Psoas muscle (tissue), 8 donors: ENCODE measurements at places on chromosomes 7 and 10. TPM values are rescaled to one million over a fixed set of nuclear protein-coding genes. Genes with fewer than 3 reads are reported as not detected.
A peak's percentile ranks its signal among the peaks of the same experiment; 100 is the strongest.

CYP3A5 gene
- total RNA-seq, result 1.1 TPM

LDB1 gene
- 24.7 TPM for total RNA-seq

GIMAP8 gene
- total RNA-seq, result 6.3 TPM

LOXL4 gene
- total RNA-seq, result 10.4 TPM

SLC16A9 gene
- total RNA-seq, result 0.64 TPM

PNLIPRP1 gene
- total RNA-seq, result not detected

DNA sequence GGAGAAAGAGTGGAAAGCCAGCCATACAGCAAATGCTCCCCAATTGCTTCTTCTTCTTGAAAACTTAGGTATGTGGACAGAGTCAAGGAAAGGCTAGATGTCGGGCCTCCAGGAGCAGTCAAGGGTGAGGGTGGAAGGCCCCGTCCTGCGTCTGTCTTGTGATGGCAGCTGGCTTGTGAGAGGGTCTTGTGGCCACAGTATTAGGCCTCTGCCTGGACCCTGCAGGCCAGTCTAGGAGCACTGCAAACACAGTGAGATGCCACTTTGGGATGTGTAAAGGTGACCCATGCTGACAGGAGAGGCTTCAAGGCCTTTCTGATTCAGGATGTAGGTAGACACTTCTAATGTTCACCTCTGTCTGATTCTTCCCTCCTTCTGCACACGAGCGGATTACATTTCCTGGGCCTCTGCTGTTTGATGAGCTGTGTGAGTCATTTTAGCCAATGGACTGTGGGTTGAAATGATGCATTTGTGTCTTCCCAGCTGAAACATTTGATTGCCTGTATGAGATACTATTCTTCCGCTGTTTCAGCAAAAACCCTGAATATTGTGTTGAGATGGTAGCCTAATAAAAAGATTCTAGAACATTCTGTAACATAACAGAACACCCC lies 135.4 kb downstream of the EMX2 start:
- no peak for DNase-seq

GRCh38 chr10:17166699-17167098 lies 34.8 kb downstream of the TRDMT1 start:
- no peak for DNase-seq

DNA sequence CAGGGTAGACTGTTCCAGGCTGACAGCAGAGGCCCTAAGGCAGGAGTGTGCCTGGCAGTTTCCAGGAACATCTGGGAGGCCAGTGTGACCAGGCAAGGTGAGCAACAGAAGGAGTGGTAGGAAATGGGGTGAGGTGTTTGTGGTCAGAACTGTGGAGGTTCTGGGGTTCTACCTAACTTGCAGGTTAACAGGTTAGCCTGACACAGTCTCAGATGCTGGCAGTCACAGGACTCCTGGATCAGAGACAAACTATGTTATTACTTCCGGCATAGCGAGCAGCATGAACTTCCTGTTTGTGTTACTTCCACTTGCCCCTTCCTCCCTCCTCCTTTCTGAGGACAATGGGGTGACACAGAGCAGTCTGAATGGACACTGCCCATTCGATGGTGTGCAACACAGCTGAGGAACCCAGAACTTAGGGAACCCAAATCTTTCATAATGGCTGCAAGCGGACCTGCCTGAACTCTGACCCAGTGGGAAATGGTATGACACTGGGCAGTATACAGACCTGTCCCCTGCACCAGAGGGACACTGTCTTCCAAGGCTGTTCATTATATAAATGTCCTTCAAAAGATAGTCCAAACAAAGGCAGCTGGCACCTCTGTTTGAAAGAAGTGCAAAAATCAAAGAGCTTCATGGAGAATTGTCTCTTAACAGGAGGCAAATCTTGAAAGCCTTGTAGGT lies 3.9 kb upstream of the SAR1A start:
- no peak for DNase-seq

DNA sequence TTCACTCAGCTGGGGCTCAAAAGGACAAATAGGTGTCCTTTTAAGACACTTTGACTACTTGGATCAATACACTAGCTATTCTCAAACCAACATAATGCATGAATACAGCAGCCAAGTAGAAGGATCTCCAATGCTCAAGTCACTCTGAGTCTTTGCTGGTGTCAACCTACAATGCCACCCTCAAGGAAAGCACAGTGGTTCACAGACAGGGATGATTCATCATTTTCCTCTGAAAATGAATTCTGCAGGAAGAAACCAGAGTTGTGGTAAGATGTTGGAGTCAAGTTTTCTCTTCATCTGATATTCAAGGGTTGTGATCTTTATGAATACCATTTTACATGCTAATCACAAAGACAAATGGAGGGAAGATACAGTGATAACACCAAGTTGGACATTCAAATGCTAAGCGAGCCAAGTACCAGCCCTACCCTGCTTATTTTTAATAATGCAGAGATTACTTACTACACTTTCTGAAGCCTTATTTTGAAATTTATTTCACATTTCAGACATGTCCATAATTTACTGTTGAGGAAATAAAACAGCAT lies 143.1 kb upstream of the FGFR2 start:
- DNase-seq, result no peak

- peak; percentile 69 for DNase-seq
Measured at GRCh38 chr7:130732980-130733930, 752 bp downstream of the KLF14 start.

DNA sequence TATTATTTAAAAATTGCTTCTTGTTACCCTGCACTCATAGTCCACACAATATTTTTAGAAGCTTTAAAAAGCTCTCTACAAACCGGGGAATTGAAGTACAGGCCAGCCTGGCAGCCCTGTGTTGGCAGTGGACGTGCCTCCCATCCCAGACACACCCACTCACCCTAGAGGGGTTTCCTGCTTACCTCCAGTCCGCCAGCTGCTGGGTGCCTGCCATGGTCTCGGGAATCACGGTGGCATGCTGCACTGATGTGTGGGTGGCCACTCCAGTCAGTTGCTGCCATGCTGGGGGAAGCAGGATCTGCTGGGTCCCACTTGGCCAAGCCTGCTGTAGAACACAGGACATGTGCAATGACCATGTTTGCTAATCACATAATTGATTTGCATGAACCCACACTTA lies 80.4 kb downstream of the CLEC2L start:
- no peak for DNase-seq

GRCh38 chr10:102523250-102524029 lies 19.7 kb downstream of the SUFU start:
- peak; percentile 69 for DNase-seq

- no peak for DNase-seq
Measured at GRCh38 chr7:98991141-98991540, 112.8 kb downstream of the TRRAP start.

DNA sequence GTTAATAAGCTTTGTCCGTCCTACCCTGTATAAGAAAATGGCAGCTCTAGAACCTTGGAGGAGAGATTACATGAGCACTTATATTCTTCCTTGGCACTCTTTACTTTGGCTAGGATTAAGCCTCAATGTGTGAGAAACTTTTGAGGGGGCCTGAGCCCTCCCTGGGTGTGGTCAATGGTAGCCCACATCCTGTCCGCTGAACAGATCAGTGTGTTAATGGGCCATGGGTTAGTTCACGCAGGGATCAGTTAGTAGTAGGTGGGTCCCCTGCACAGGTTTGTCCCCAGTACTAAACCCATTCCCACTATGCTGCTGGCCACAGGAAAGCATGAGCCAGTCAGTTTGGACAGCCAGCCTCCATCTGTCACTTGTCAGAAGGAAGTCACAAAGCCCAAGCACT lies 20.2 kb upstream of the IKZF1 start:
- no peak for DNase-seq

- DNase-seq, result no peak
Measured at GRCh38 chr10:98055841-98056516, 25.6 kb upstream of the CRTAC1 start.

DNA sequence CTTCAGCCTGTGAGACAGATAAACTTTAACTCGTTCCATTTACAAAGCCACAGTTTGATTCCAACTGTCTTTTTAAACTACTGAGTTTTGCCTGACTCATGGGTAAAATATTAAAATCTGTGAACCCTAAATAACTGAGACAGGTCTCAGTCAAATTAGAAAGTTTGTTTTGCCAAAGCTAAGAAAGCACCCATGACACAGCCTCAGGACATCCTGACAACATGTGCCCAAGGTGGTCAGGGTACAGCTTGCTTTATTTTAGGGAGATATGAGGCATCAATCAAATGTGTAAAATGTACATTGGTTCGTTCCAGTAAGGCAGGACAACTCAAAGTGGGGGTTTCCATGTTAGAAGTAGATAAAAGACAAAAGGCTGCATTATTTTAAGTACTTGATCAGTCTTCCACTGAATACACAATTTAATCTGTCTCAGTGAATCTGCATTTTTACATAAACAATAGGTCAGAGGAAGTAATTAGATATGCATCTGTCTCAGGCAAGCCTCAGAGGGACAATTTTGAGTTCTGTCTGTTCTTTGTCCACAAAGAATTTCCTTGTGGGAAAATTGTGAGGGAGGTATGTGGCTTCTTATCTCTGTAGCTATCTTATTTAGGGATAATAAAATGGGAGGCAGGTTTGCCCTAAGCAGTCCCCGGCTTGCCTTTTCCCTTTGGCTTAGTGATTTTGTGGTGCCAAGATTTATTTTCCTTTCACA lies 11.0 kb upstream of the PIP start:
- no peak for DNase-seq

DNA sequence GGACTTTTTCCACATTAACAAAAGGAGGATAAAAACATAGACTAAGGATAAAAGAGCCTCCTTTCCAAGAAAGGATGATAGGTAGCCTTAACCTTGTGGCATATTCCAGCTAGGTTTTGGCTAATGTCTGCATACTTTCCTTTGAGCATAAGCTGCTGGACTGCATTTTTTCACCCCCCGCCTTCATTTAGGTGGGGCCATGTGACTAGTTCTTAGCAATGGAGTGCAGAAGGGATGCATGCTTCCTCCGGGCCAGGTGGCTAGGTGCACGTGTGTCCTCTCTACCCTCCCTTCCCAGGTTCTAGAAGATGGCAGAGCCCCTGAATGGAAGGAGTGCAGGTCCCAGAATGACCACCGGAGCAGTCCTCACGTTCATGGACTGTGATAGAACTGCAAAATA lies 59.8 kb downstream of the BPGM start:
- no peak for DNase-seq

DNA sequence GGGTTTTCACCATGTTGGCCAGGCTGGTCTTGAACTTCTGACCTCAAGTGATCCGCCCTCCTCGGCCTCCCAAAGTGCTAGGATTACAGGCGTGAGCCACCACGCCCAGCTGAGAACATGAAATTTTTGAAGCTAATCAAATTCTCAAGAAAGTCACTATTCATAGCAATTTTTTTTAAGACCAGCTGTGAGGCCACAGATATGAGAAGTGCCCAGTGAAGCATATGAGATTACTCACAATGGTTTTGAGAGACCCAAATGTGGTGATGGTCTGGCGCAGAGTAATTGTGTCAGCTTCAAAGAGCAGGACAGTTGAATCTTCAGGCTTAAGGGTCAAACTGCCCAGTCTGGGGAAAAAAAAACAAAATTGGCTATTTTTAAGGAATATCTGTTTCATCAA lies 16.2 kb downstream of the NCOA4 start:
- DNase-seq, result no peak

DNA sequence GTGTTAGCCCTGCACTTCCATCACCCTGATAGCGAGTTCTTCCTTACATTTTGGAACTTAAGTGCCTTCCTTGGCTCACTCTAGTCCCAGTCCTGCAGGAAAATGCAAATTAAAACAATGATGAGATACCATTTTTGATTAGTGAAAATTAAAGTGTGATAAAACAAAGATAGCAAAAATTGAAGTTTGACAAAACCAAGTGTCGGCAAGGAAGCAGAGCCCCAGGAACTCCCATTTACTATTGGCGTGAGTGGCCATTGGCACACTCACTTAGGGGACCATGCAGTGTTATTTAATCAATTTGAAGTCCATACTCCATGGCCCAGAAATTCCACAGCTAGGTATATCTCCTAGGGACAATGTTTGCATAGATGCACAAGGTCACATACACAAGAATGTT lies 28.4 kb downstream of the LAMB4 start:
- no peak for DNase-seq

GRCh38 chr7:90720984-90721760 lies 125.1 kb downstream of the CDK14 start:
- no peak for DNase-seq

- DNase-seq, result no peak
Measured at GRCh38 chr7:107982918-107983389, 20.0 kb downstream of the LAMB1 start.

GRCh38 chr7:142300689-142301088 lies 42.8 kb upstream of the PRSS58 start:
- DNase-seq, result no peak

DNA sequence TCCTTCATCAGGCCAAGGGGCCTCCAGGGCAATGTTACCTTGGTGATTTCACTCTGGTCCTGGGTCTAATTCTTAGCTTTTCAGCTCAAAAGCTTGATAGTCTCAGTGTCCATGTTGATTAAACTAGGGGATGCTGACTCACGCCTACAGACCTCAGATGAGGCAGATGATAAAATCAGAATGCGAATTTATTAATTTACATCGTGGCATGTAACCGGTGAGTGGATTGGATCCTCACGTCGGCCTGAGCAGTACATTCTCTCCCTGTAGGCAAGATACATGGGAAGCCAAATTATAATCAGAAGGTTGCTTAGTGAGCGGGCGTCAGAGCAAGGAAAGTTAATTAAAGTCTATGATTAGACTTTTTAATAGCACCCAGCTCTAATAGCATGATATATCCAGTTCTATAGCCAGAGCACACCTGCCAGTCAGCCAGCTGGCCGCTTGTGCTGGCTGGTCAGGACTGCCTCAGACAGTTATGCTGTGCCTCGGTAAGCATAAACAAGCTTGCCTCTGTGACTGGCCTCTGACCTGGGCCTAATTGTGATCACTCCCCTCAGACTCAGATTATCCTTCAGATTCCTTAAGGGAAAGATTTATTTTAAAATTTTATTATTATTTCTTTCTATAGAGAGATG lies 20.2 kb upstream of the CPA5 start:
- DNase-seq, result no peak

- DNase-seq, result no peak
Measured at GRCh38 chr7:2978408-2978807, 65.3 kb downstream of the CARD11 start.

DNA sequence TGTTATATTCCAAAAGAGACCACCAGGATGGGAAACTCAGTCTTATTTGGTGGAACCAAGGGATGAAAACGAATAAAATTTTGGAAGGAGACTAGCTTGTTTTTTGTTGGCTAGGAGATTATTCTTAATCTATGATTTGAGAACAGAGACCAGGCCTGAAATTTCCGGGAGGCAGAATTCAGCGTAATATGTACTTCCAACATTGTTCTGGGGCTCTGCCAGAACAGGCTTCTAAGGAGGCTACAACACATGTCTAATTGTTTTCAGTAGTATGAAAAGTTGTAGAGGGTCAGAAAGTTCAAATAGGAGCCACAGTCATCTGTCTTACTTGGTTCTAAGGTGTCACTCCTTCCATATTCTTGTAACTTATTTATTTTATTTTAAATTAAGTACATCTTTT lies 1.7 kb downstream of the DDX21 start:
- DNase-seq, result no peak

DNA sequence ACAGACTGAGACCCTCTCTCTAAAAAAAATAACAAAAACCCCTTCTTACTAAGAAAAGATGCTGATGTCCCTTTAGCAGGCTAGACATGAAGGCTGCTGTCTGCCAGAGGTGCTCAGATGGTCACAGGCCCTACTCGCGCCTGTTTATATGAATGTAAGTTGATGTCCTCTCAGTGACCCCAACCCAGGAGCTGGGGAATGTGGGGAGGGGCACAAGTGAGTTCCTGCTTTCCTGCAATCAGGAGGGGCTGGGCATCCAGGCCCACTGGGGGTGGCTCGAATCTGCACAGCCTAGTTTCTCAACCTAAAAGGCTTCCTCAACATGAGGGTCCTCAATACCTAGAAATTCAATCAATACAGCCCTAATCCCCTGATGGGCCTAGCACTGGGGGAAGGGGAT lies 12.1 kb upstream of the SLC29A3 start:
- DNase-seq, result no peak
